ENCODE measurements at places on chromosomes 12 and 14.

DNA sequence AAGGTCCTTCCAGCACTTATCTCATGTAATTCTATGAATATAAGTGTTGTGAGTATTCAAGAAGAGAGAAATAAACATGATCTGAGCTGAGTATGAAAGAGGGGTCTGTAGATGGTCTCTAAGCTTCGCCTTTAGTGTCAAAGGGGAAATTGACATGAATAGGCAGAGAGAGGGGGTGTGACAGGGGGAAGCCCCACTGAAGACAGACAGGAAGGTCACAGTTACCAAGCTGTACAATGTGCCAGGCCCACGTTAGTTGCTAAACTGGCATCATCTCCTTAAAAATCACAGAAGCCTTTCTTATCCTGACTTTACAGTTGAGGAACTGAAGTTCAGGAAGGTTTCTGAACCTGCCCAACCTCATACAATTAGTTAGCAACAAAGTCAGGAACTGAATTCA lies 7.6 kb downstream of the ARHGEF40 start:
- DNase-seq, result no peak

GRCh38 chr14:97697772-97698171 lies 900.6 kb downstream of the VRK1 start:
- DNase-seq, result peak; percentile 29

DNA sequence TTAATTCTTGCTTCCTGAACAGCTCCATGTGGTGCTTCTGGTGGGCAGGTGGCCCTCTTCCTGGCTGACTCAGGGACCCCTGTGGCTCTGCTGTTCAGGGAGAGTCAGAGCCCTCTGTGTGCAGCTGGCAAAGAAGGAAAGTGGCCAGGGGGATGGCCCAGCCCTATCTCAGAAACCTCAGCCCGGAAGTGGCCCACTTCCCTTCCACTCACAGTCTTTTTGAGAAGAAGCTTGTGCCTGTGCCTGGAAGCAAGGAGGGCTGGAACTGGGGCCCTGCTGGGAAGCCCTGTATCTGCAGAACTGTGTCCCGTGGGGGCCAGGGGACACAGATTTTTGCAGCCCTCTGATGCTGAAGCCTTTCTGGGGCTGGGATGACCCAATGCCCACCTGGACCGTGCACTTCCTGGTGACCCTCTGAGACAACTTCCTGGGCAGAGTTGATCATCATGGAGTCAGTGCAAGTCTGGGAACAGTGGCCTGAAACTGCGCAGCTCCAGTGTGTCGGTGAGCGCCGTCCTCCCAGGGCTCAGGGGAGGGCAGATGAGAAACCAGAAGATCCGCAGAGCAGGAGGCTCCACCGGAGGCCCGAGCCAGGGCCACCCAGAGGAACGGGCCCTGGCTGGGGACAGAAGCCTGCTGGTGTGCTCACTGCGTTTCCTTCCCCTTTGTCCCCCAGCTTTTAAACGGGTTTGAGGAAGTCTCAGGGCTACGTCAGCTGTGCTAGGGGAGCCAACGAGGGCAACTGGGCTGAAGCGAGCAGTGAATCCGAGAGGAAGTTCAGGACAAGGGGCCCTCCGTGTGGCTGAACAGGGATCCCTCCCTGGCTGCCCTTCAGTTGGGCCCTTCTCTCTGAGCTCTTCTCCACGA lies 217.4 kb upstream of the RTL1 start:
- peak; percentile 4 for DNase-seq

- DNase-seq, result no peak
Observed at GRCh38 chr14:57560681-57561080, 67.0 kb upstream of the CCDC198 start.

DNA sequence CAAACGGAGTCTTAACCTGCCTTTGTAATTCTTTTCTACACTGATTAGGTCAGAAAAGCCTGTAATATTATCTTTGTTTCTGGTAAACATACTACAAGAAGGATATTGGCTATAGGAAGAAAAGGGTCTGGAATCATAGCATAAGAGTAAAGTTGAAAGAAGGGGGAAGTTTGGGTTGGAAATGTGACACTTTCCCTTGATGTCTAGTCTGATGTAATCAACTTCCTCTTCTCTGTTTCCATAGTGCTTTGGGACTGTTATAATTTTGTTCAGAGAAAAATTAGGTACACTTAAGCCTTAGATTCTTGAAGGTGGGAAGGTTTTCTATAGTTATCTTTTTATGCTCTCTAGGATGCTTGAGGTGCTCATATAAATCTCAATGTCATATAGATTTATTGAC lies 322.2 kb downstream of the AEBP2 start:
- no peak for DNase-seq

DNA sequence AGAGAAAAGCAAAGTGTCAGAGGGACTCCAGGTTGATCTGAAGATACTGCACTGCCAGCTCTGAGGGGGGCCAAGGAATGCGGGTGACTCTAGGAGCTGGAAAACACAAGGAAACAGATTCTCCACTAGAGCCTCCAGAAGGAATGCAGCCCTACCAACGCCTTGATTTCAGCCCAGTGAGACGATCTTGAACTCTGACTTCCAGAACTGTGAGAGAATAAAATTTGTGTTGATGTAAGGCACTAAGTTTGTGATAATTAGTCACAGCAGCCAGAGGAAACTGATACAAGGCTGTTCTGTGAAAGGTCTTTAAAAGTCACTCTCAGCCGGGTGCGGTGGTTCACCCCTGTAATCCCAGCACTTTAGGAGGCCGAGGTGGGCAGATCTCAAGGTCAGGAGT lies 34.2 kb downstream of the CKAP4 start:
- no peak for DNase-seq
